ENCODE measurements at places on chromosomes 2 and 18.
A peak's percentile ranks its signal among the peaks of the same experiment; 100 is the strongest.

GRCh38 chr2:118292991-118293390, 204.7 kb downstream of the INSIG2 start:
- peak; percentile 36 for DNase-seq

GRCh38 chr2:170361090-170361936, 183.4 kb downstream of the MYO3B start:
- DNase-seq, result no peak

GRCh38 chr2:178947006-178947405, 102.9 kb downstream of the CCDC141 start:
- no peak for DNase-seq

- no peak for DNase-seq
These were observed 25.3 kb upstream of the SETBP1 start for GRCh38 chr18:44655435-44655834.

- DNase-seq, result no peak
These were observed 14.4 kb upstream of the BBS5 start for GRCh38 chr2:169464882-169465281.

DNA sequence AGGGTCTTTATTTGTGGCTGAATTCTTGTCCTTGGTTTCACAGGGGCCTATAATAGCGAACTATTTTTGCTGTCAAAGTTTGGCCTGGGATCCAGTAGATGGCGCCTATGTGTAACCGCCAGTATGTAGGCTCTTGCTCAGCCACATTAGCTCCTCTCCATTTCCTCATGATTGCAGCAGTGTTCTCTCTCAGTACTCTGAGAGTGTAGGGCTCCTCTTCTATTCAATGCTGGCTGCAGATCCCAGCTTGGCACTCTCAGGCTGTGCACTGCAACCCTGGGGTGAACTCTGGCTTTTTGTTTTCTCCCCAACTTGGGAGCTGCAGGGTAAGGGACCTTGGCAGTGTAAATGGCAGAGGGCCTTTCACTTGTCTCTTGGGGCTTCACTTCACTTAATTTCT, 344.6 kb upstream of the CHAC2 start:
- no peak for DNase-seq

- DNase-seq, result no peak
These were observed 971.0 kb upstream of the GYPC start for GRCh38 chr2:125684932-125685331.

DNA sequence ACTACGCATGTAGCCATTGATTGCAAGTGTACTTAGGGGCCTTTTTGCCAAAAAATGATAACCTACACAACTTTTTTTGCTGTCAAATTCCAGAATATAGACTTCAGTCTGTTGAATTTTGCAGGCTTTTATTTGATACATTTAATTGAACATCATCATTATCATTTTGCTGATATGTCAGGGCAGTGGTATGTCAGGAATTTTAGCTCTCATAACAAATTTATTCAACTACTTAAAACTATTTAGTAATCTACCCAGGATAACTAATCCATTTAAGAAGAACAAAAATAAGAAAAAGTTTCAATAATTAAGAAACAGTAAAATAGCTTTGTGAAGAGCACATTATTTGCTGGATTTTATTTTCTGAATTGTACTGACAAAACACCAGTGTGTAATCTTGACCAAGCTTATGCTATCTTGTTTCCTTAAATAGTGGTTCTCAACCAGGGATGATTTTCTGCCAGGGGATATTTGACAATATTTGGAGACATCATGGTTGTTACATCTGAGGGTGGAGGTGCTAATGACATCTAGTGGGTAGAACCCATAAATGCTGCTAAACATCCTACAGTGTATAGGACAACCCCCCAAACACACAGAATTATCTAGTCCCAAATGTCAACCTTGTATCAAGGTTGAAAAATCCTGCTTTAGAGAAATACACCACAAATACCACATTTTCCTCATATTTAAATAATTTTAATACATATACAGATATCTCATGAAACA, 12.1 kb upstream of the TTN start:
- DNase-seq, result no peak

- no peak for DNase-seq
These were observed 112.3 kb upstream of the SETBP1 start for GRCh38 chr18:44568342-44568741.

DNA sequence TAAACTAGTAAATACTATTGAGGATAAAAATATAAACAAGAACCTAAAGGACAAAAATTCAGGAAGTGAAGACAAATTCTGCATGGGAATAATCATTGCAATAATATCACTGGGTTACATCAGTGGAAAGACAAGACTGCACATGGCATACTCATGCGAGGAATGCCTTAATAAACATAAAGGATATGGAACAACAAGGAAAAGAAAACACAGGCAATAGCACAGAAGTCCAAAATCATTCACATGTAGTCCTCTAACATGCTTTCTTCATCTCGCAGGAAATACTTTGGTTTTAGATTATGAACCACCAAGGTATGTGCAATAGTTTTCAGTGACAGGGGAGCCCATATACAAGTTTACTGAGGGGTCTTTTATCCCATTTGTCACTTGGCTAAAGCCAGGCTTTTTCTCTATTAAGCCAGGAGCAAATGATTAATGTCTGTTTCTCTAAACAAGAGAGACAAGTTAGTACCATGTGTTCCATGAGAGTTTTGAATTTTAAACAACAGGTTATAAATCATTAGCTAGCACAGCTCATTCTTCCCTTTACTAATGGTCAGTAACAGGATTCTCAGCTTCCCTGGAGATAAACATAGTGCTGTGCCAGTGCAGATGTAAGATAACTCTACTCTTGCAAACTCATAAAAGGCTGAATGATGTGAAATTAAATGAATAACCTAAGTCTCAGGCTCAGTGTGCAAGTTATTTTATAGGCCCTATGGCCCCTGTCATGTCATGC, 353.6 kb upstream of the FSIP2 start:
- no peak for DNase-seq

GRCh38 chr18:45621061-45621511, 5.8 kb downstream of the SLC14A2 start:
- no peak for DNase-seq

DNA sequence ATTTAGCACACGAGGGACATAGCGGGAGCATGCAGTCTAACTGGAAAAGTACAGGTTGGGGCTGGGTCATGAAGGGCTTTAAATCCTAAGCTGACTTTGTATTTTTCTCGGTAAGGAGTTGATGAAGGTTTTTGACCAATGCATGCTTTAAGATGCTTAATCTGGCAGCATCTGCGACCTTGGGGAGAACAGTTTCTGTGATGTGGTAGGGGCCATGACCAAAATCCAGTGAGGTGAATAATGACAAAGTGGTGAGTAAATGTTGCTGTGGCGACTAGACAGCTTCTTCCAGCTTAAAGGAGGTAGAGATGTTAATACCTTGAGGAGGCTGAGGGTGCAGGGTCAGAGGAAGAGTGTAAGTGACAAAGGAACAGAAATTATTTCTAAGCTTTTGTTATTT, 174.6 kb upstream of the ALPP start:
- no peak for DNase-seq

- no peak for DNase-seq
These were observed 87.0 kb upstream of the REV1 start for GRCh38 chr2:99576775-99577174.

- DNase-seq, result peak; percentile 48
These were observed 1267.1 kb downstream of the LRP1B start for GRCh38 chr2:140863713-140864112.
